Natural killer cell treated with Interleukin-12 subunit alpha and Interleukin-12 subunit beta and Interleukin-15 and Interleukin-18, amount 100 ng/mL, for 72 hours (primary cell): ENCODE measurements at places on chromosomes 5 and 9.
A peak's percentile ranks its signal among the peaks of the same experiment; 100 is the strongest.

DNA sequence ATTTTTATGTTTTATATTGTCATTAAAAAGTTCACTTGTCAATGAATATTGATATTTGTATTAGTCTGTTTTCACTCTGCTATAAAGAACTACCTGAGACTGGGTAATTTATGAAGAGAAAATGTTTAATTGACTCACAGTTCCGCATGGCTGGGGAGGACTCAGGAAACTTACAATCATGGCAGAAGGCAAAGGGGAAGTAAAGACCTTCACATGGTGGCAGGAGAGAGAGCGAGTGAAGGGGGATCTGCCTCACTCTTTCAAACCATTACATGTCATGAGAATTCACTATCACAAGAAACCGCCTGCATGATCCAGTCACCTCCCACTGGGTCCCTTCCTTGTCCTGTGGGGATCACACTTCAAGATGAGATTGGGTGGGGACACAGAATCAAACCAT lies 27.4 kb downstream of the SRD5A1 start:
- H3K36me3 ChIP-seq, result peaks cover 19% of the 10 kb centered on the region
- no peaks in the 10 kb centered on the region for H3K4me1 ChIP-seq
- H3K27me3 ChIP-seq, result no peaks in the 10 kb centered on the region
- H3K27ac ChIP-seq, result no peak overlapping the region

GRCh38 chr5:151093476-151093889 lies 12.6 kb upstream of the TNIP1 start:
- no peaks in the 10 kb centered on the region for H3K27me3 ChIP-seq
- peaks cover 64% of the 10 kb centered on the region for H3K4me1 ChIP-seq
- peak; percentile 71 for DNase-seq
- peak overlapping the region; percentile 97 for H3K27ac ChIP-seq
- no peaks in the 10 kb centered on the region for H3K36me3 ChIP-seq

- H3K36me3 ChIP-seq, result no peaks in the 10 kb centered on the region
- no peaks in the 10 kb centered on the region for H3K27me3 ChIP-seq
- H3K4me1 ChIP-seq, result peaks cover 7% of the 10 kb centered on the region
- peak overlapping the region; percentile 57 for H3K27ac ChIP-seq
- DNase-seq, result no peak
These were observed 78.4 kb downstream of the SLC38A9 start for GRCh38 chr5:55633574-55634208.

DNA sequence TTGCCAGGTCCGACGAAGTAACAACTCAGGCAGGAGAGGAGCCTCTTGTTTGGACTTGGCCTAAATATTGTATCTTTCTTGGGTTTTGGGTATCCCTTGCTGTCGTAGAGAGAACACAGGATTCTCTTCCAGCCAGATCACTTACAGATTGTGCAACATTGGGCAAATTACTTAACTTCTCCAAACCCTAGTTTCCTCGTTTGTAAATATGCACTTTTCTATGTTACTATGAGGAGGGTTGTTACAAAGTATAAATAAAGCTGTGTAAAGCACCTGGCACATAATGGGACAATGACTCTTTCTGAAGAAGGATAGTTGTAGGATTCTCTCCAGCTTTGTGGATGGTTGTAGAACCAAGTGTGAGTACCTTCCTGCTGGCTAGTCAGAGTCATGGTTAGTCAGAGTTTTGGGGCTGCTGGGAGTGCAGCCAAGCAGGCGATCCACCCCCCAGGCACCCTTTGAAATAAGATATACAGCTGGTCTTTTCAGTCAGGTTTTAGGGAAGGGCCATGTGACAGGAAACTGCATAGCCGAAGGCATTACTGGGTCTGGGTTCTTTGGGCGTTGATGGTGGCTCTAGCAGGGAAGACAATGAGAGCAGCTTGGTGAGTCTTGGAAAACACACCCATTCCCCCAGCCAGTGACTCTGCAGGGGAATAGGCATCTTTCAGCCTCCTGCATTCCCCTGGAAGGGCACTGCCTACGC lies 49.9 kb upstream of the GDNF start:
- DNase-seq, result no peak
- no peak overlapping the region for H3K27ac ChIP-seq
- H3K4me3 ChIP-seq, result no peak overlapping the region
- no peaks in the 10 kb centered on the region for H3K36me3 ChIP-seq
- no peaks in the 10 kb centered on the region for H3K4me1 ChIP-seq
- peaks cover 6% of the 10 kb centered on the region for H3K27me3 ChIP-seq

- no peak overlapping the region for H3K27ac ChIP-seq
- no peaks in the 10 kb centered on the region for H3K4me1 ChIP-seq
- no peaks in the 10 kb centered on the region for H3K27me3 ChIP-seq
- H3K36me3 ChIP-seq, result peaks cover 6% of the 10 kb centered on the region
- DNase-seq, result no peak
These were observed 35.8 kb upstream of the HMCN2 start for GRCh38 chr9:130229759-130230158.

DNA sequence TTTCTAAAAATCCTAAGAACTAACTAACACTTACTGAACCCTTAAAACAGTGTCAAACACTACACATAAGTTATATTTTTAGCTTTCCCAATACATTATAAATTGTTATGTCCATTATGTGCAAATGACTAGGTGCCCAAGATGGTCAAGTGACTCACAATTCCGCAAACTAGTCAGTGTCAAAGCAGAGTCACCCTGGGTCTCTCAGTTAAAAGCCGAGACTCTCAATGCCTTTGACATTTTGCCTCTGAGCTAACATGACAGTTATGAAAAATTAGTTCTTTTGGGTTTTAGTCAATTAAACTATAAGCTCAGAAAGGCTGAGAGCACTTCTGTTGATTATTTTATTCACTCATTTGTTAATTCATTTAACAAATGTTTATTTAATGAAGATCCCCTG lies 42.3 kb upstream of the GABRG2 start:
- no peak overlapping the region for H3K27ac ChIP-seq
- H3K4me3 ChIP-seq, result no peak overlapping the region
- H3K4me1 ChIP-seq, result no peaks in the 10 kb centered on the region
- no peaks in the 10 kb centered on the region for H3K36me3 ChIP-seq

DNA sequence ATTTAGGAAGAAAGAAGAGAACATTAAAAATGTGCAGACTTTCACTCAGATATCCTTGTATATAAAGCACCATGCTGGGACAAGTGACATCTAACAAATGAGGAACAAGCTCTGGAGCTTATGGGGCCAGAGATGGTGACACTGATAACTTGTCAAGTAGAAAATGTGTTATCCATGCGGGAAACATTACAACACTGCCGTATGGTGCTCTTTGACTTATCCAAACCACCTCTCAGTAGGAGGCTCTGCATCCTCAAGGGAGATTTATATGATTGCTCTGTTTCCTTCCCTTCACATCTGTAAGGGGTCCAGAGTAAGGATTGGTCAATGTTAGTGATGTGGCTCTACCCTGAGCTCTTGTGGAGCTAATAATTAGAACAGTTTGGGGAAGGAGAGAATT lies 23.5 kb downstream of the KCTD16 start:
- H3K27me3 ChIP-seq, result peaks cover 11% of the 10 kb centered on the region
- no peak overlapping the region for H3K27ac ChIP-seq
- DNase-seq, result no peak

- no peak overlapping the region for H3K4me3 ChIP-seq
- no peaks in the 10 kb centered on the region for H3K4me1 ChIP-seq
- DNase-seq, result no peak
- peaks cover 33% of the 10 kb centered on the region for H3K27me3 ChIP-seq
These were observed 251.6 kb downstream of the NTRK2 start for GRCh38 chr9:84921175-84921574.

GRCh38 chr5:113634957-113635356 lies 121.5 kb downstream of the YTHDC2 start:
- no peak overlapping the region for H3K27ac ChIP-seq
- DNase-seq, result no peak
- no peak overlapping the region for H3K4me3 ChIP-seq
- no peaks in the 10 kb centered on the region for H3K36me3 ChIP-seq
- no peaks in the 10 kb centered on the region for H3K4me1 ChIP-seq
- peaks cover 27% of the 10 kb centered on the region for H3K27me3 ChIP-seq

GRCh38 chr5:149413477-149414210 lies 34.6 kb upstream of the IL17B start:
- H3K27me3 ChIP-seq, result no peaks in the 10 kb centered on the region
- no peaks in the 10 kb centered on the region for H3K4me1 ChIP-seq
- H3K4me3 ChIP-seq, result no peak overlapping the region
- DNase-seq, result no peak

- DNase-seq, result no peak
- no peaks in the 10 kb centered on the region for H3K36me3 ChIP-seq
- H3K4me1 ChIP-seq, result peaks cover 6% of the 10 kb centered on the region
- H3K4me3 ChIP-seq, result peak overlapping the region; percentile 72
- peak overlapping the region; percentile 63 for H3K27ac ChIP-seq
These were observed 138.6 kb downstream of the PALM2AKAP2 start for GRCh38 chr9:109918339-109919163.

GRCh38 chr5:59187857-59188256 lies 605.0 kb downstream of the RAB3C start:
- no peak overlapping the region for H3K4me3 ChIP-seq
- no peak for DNase-seq
- H3K27me3 ChIP-seq, result peaks cover 10% of the 10 kb centered on the region
- H3K4me1 ChIP-seq, result peaks cover 4% of the 10 kb centered on the region

DNA sequence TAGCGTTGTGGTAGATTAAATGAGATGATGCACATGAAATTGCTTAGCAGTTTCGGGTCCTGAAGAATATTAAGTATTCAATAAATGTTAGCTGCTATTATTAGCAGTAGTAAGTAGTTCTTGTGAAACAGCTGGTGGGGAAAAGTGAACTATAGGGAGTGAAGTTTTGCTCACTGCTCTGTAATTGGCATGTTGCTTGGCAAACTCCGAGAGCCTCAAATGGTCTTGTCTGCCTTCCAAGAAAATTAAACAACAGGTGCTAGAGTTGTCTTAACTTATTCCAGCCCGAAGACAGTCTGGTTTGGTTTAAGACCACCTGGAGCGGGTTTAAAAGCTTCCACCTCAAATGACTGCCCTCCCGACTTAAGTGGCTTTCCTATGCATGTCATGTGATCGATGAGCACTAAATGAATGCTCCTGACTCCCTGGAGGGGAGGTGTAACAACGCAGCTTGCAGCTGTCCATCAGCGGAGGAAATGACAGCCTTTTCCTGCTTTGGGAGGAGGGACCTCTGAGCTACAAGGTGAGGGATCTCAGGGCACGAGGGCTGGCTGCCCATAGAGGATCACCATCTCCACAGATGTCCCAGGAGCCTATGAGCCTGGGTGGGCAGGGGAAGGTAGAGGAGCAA lies 202.9 kb upstream of the PANK3 start:
- no peaks in the 10 kb centered on the region for H3K4me1 ChIP-seq
- DNase-seq, result no peak
- H3K4me3 ChIP-seq, result no peak overlapping the region
- H3K36me3 ChIP-seq, result no peaks in the 10 kb centered on the region
- peaks cover 5% of the 10 kb centered on the region for H3K27me3 ChIP-seq

DNA sequence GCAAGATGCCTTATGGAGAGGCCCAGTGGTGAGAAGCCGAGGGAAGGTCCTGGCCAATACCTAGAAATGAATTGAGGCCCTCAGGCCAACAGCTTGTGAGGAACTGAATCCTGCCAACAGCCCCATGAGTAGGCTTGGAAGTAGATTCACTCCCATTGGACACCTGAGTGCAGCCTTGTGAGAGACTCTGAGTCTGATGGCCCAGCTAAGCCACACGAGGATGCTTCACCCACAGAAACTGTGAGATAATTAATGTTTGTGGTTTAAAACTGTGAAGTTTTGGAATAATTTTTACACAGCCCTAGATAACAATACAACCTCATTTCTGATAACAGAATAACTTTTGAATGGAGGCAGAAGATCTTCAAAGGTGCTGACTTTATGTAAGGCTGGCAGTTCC lies 65.9 kb upstream of the DAP start:
- H3K27ac ChIP-seq, result no peak overlapping the region
- H3K4me3 ChIP-seq, result no peak overlapping the region
- H3K4me1 ChIP-seq, result no peaks in the 10 kb centered on the region

DNA sequence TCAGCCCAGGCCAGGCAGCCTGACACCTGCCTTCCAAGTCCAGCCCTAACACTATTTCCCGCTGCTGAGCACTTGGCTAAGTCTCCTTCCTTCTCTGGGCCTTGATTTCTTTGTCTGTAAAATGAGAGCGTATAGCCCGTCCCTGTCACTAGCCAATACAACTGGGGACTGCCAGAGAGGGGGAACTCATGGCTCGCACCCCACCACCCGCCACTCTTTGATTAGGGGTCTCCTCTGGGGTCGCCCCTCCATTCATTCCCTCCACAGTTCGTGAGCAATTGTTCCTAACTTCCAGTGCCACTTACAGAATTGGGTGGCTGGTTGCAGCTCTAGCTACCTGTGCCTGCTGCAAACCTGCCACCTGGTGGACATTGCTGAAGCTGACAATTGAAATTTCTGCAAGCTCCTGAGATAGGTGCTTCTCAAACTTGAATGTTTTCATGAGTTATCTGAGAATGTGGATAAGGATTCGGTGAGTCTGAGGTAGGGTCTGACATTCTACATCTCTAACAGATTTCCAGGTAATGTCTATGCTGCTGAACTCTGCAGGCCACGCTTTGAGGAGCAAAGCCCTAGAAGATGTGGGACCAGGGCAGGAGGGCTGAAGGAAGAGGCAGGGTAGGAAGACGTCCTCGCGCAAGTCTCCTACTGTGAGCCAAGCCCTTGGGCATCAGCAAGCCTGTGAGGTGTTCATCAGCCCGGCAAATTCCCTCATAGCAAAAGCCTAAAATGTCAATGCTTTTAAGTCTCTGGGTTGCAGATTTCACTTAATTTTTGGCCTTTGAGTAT lies 13.3 kb upstream of the RECK start:
- DNase-seq, result no peak
- H3K4me3 ChIP-seq, result no peak overlapping the region

DNA sequence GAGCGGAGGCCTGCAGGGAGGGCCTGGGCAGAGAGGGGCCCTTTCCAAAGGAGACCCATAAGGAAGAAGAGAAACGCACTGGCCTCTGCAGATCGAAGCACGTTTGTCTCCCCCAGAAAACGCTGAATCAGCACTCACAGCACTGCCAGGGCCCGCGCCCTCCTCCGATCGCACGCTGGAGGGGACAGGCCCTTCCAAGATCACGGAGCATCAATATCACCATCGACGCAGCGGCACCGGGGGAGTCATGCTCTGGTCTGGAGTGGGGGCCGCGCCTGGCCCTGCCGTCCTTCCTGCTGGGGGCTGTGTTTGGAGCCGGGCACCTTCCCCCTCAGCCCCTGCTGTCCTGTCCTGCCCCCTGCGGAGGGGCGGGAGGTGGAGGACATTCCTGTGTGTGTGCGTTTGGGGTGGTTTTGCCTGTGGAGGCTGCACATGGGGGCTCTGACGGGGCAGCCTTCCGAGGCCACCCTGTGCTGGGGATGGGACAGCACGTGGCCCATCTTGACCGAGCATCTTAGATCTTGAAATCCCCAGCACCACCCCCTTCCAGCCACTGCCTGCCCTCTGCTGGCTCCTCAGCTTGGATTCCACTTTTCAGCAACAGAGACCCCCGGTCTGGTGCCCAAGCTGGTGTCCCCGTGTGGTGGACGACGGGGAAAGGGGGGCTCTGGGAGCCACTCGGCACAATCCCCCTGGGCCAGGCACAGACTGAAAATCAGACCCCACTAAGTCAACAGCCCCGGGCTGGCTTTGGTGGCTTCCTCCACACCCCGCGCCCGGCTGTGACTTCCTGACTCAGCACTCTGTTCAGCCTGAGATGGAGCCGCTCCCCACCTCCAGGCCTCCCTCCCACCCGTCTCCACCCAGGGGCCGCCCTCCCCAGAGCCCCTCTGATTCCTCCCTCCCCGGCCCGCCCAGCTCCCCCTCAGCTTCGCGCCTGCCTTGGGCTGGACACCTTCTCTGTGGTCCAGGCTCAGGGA lies 8.3 kb downstream of the TMEM250 start:
- H3K4me1 ChIP-seq, result peaks cover 51% of the 10 kb centered on the region
- no peaks in the 10 kb centered on the region for H3K36me3 ChIP-seq
- peak overlapping the region; percentile 76 for H3K4me3 ChIP-seq
- H3K27me3 ChIP-seq, result no peaks in the 10 kb centered on the region
- no peak for DNase-seq
